ENCODE measurements at places on chromosomes 3 and 15. TPM values are rescaled to one million over a fixed set of nuclear protein-coding genes. Genes with fewer than 3 reads are reported as not detected.
A peak's percentile ranks its signal among the peaks of the same experiment; 100 is the strongest.

The APOD gene
- total RNA-seq, result 603 TPM

- peak; percentile 86 for DNase-seq
Observed at GRCh38 chr15:98865397-98866339, 141.9 kb downstream of the PGPEP1L start.

DNA sequence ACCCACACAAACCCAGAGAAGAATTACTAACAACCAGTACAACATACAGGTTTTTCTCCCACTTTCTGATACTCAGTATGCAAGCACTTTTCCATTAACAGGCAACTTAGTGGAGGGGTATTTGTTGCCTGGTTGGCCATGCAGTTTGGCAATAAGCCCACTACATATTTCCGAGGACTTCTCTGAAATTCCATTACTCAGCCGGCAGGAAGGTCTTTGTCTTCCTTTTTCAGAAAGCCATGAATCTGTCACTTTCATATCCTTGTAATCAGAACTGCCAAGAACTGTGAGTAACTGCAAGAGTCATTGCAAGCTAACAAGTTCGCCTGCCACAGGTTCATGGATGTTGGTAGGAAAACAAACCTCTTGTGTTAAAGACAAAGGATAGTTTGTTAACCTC lies 422.3 kb upstream of the ROBO1 start:
- DNase-seq, result no peak

DNA sequence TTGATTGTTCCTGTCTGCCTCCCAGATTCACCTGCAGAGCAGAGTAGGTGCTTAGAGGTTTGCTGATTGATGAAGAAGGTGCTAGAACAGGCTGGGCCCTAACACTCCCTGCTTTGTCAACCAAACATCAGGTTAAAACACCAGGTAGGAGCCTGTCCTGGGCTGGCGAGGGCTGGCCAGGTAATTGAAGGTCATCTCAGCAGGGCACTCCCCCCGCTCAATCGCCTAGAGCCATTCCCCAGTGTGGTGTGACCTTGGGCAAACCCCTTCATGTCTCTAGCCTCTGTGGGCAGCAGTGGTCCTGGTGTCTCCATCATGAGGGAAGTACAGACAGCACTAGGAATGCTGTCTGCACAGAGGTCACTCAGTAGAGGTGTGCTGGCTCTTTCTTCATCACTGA lies 88.3 kb downstream of the KLF15 start:
- DNase-seq, result no peak
